ENCODE measurements at places on chromosomes 12 and 14. TPM values are rescaled to one million over a fixed set of nuclear protein-coding genes. Genes with fewer than 3 reads are reported as not detected.

Gene CPM
- total RNA-seq = 8.2 TPM

Gene TIMM9
- total RNA-seq = 69.2 TPM

Gene FSCB
- not detected for total RNA-seq

GRCh38 chr12:41108032-41108431, 80.1 kb upstream of the PDZRN4 start:
- H3K4me3 ChIP-seq = no peak overlapping the region
- H3K27me3 ChIP-seq = no peaks in the 10 kb centered on the region
- H3K36me3 ChIP-seq = no peaks in the 10 kb centered on the region

Gene EGLN3
- 12.0 TPM for total RNA-seq

Gene CDKN3
- 64.9 TPM for total RNA-seq

Gene TCTN2
- total RNA-seq = 7.3 TPM

Gene SLC41A2
- total RNA-seq = 24.9 TPM

- H3K27ac ChIP-seq = no peak overlapping the region
- H3K36me3 ChIP-seq = no peaks in the 10 kb centered on the region
- no peak overlapping the region for H3K4me3 ChIP-seq
These were observed 452.7 kb upstream of the TMPO start for GRCh38 chr12:98062464-98063245.

- H3K36me3 ChIP-seq = no peaks in the 10 kb centered on the region
- H3K27ac ChIP-seq = no peak overlapping the region
- no peak for DNase-seq
- no peak overlapping the region for H3K4me3 ChIP-seq
These were observed 188.9 kb downstream of the SLC41A2 start for GRCh38 chr12:104769144-104769561.

- no peaks in the 10 kb centered on the region for H3K36me3 ChIP-seq
- peak; percentile 76 for DNase-seq
- H3K27ac ChIP-seq = peak overlapping the region; percentile 92
- H3K4me1 ChIP-seq = peaks cover 34% of the 10 kb centered on the region
- H3K27me3 ChIP-seq = no peaks in the 10 kb centered on the region
- H3K4me3 ChIP-seq = peak overlapping the region; percentile 81
These were observed 823 bp downstream of the RNF10 start for GRCh38 chr12:120534703-120535655.

- H3K4me3 ChIP-seq = no peak overlapping the region
- no peaks in the 10 kb centered on the region for H3K4me1 ChIP-seq
- no peaks in the 10 kb centered on the region for H3K36me3 ChIP-seq
- no peak for DNase-seq
- H3K27me3 ChIP-seq = no peaks in the 10 kb centered on the region
These were observed 11.2 kb downstream of the TTC8 start for GRCh38 chr14:88835661-88836060.

GRCh38 chr12:7667125-7667524, 1.4 kb upstream of the APOBEC1 start:
- H3K36me3 ChIP-seq = no peaks in the 10 kb centered on the region
- H3K4me1 ChIP-seq = peaks cover 13% of the 10 kb centered on the region
- H3K27ac ChIP-seq = no peak overlapping the region
- H3K27me3 ChIP-seq = no peaks in the 10 kb centered on the region
- H3K4me3 ChIP-seq = no peak overlapping the region

Data from Caco-2 (cell line).